ENCODE measurements at places on chromosomes 11 and 22.

GRCh38 chr11:35873721-35874120 lies 70.1 kb upstream of the LDLRAD3 start:
- no peak for DNase-seq

DNA sequence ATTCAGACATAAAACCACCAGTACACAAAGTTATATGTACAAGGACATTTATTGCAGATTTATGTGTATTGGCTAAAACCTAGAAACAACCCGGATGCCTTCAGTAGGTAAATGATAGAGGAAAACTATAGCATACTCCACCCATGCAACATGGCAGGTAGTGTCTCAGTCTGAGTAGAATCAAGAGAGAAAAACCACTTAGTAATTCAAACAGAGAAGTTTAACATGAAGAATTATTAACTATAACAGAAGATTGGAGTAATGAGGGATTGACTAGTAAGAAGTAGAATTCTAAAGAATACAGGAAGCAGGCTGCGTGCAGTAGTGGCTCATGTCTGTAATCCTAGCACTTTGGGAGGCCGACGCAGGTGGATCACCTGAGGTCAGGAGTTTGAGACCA lies 16.2 kb upstream of the SPTY2D1 start:
- DNase-seq, result no peak

DNA sequence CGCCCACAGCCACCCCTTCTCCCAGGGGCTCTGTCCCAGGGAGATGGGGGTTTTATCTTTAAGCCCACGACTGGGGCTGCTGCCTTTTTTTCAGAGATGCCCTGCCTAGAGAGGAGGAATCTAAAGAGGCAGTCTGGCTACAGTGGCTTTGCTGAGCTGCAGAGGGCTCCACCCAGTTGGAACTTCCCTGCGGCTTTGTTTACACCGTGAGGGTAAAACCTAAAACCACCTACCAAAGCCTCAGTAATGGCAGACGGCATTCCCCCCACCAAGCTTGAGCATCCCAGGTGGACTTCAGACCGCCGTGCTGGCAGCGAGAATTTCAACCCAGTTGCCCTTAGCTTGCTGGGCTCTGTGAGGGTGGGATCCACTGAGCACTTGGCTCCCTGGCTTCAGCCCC lies 535.8 kb downstream of the NELL1 start:
- DNase-seq, result no peak

- no peak for DNase-seq
Measured at GRCh38 chr11:13826505-13827278, 135.8 kb upstream of the SPON1 start.

GRCh38 chr22:45200230-45200629 lies 36.5 kb downstream of the NUP50 start:
- DNase-seq, result no peak

DNA sequence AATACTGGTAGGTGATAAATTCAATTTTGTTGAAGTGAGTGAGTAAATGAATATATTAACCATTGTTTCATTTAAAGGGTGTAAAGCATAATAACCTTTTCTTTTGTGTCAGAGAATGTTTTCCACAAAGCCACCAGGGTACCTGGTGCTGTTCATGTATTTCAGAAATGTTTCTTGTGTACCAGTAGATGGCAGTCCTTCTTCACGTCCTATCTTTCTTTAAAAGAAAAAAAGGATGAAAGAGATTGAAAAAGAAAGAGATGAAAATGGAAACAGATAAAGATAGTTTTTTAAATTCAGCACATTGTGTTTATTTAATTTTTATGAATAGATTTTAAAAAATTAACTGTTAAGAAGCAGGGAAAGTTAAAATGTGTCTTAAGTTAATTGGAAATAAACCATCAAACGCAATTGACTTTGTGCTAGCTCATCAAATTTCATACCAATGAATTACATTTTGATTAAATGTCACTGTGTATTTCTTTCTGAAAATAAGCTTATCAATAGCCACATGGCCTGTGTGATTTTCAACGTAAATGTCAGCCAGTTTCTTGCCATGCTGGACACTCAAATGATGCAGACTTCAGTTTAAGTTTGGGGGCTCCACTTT lies 65.5 kb upstream of the CHORDC1 start:
- DNase-seq, result peak; percentile 1

DNA sequence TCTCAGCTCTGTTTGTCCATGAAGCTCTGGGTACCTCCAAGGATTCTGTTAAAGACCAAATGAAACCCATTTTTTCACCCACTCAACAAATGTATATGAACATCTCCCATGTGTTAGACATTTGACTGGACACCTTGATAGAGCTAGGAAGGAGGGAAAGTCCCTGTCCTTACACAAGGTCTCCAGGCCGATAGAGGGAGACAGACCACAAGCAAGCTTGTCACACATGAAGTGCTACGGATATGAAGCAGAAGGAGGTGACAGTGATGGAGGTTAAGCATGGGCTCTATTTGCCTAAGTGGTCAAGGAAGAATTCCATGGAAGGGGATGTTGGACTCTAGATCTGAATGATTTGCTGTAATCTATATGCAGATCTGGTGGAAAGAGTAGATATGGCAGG lies 138.5 kb downstream of the MYO18B start:
- DNase-seq, result no peak

- DNase-seq, result no peak
Measured at GRCh38 chr11:100188137-100188783, 498.8 kb upstream of the ARHGAP42 start.

DNA sequence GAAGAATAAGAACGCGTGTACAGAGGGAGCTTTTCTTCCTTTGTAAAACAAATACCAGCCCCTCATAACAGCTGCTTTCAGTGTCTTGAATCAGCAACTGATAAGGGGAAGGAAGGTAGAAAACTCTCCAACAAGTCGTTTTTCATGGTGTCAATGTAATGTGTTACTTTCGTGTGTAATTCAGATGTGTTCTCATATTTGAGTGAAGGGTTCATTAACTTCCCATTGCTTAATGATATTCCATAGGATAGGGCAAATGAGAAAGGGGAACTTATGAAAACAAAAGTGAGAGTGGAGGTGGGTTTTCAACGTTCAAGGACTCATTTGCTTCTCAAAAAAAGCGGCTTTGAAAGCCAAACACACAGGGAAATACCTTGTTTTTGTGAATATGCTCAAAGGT lies 452.1 kb downstream of the NTM start:
- DNase-seq, result no peak

- DNase-seq, result no peak
Measured at GRCh38 chr22:26501996-26502395, 10.3 kb downstream of the TFIP11 start.

- peak; percentile 91 for DNase-seq
Measured at GRCh38 chr11:65491614-65492386, 7.0 kb upstream of the MALAT1 start.

DNA sequence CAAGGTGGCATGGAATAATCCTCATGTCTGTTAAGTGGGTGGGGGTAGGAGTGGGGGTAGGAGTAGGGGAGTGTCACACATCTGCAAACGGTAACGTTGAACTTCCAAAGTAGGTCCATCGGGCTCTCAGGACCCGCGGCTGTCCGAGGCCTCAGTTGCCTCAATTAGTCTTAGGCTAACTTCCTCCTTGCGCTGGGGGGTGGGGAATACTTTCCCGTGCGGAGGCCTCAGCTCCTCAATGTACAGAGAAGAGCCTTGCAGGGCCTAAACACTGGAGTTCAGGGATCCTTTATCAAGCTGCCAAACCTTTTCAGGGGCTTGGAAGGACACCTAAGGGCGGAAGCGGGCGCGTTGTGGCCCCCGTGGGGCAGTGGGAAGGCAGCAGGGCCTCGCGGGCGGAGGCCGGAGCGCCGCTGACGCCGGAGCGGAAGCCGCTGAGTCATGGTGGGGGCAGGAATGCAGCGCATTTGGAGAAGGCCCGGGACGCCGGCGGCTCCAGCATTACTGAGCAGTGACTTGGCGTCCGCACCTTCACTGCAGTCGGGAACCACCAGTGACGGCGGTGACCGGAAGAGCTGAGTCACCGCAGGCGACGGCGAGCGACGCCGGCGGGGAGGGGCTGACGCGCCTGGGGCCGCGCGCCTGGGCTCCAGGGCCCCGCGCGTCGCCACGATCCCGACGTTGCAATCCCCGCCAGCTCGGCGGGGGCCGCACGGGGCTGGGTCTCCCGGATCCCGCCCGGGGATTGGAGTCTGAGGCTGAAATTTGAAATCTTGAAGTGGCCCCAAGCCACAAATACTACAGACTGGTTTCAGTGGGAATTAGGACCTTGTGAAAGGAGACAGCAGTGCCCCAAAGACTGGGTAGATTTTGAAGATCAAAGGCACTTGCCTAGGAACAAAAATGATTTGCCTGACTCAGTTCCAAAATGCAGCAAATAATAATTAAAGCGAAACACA lies 20.2 kb upstream of the IPO7 start:
- peak; percentile 66 for DNase-seq

DNA sequence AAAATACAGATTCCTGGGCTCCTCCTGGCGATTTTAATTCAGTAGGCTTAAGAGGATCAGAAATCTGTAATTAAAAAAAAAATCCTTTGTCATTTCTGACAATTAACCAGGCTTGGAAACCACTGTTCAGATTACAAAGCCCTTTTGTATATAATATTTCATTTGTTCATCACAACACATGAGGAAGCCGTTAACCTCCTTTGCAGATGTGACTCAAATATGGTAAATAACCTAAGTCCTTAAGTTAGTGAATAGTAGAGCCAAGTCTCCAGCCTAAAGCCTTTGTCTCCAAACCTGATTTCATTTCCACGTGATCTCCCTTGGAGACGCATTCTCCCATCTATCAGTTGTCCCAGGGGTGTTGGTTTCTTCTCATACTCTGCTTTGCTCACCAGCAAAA lies 67.6 kb downstream of the UBASH3B start:
- DNase-seq, result no peak

GRCh38 chr22:44325718-44326490 lies 13.2 kb upstream of the SHISAL1 start:
- DNase-seq, result no peak

- no peak for DNase-seq
Measured at GRCh38 chr11:112439614-112440013, 179.0 kb upstream of the PLET1 start.

- DNase-seq, result no peak
Measured at GRCh38 chr11:86753459-86753858, 46.9 kb upstream of the PRSS23 start.

GRCh38 chr11:130166457-130166784 lies 6.8 kb downstream of the ST14 start:
- DNase-seq, result no peak

DNA sequence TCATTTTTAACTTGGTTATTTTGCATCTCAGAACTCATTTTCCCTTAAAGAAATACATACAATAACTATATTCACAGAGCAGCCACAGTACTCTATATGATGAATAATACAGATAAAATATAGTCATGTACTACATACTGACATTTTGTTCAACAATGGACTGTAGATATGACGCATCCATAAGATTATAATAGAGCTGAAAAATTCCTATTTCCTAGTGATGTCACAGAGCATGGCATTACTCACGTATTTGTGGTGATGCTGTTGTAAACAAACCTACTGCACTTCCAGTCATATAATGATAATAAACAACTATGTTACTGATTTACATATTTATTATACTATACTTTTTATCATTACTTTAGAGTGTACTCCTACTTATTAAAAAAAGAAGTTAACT lies 38.7 kb downstream of the NARS2 start:
- DNase-seq, result no peak

- no peak for DNase-seq
Measured at GRCh38 chr11:64609436-64610047, 18.5 kb downstream of the SLC22A12 start.

- DNase-seq, result no peak
Measured at GRCh38 chr22:43154887-43155536, 3.7 kb downstream of the TSPO start.

GRCh38 chr11:8015753-8016239 lies 28.7 kb downstream of the EIF3F start:
- DNase-seq, result no peak

GRCh38 chr22:50556703-50557102 lies 6.0 kb downstream of the SYCE3 start:
- DNase-seq, result no peak

All from NCI-H1092 (cell line).